NCI-H1092 (cell line): ENCODE measurements at places on chromosomes 7 and 10.
A peak's percentile ranks its signal among the peaks of the same experiment; 100 is the strongest.

- DNase-seq = no peak
These were observed 71.7 kb downstream of the KIF20B start for GRCh38 chr10:89773081-89773480.

- DNase-seq = no peak
These were observed 117.0 kb downstream of the POU6F2 start for GRCh38 chr7:39094731-39095130.

DNA sequence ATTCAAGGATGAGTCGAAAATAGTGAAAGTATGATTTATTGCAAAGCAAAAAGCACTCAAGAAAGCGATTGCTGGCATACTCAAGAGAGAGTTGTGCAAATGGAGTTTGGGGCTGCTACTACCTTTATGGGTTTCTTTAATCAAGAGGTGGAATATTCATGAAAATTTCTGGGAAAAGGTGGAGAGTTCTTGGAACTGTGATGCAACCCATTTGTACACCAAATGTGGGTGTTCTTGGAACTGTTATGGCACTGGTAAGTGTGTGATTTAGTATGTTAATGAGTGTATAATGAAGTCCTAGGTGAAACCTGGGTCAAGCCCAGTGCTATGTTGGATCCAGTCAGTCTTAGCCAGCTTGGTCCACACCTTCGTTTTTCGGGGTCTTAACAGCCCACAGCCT lies 3.4 kb upstream of the VOPP1 start:
- no peak for DNase-seq

- no peak for DNase-seq
These were observed 178.0 kb downstream of the RNF216 start for GRCh38 chr7:5603241-5604140.

- peak; percentile 28 for DNase-seq
These were observed 11.4 kb downstream of the BUB3 start for GRCh38 chr10:123165445-123166072.

- DNase-seq = no peak
These were observed 23.8 kb downstream of the PALS2 start for GRCh38 chr7:24597014-24597413.

- no peak for DNase-seq
These were observed 38.2 kb downstream of the ANTXRL start for GRCh38 chr10:46325021-46325420.

DNA sequence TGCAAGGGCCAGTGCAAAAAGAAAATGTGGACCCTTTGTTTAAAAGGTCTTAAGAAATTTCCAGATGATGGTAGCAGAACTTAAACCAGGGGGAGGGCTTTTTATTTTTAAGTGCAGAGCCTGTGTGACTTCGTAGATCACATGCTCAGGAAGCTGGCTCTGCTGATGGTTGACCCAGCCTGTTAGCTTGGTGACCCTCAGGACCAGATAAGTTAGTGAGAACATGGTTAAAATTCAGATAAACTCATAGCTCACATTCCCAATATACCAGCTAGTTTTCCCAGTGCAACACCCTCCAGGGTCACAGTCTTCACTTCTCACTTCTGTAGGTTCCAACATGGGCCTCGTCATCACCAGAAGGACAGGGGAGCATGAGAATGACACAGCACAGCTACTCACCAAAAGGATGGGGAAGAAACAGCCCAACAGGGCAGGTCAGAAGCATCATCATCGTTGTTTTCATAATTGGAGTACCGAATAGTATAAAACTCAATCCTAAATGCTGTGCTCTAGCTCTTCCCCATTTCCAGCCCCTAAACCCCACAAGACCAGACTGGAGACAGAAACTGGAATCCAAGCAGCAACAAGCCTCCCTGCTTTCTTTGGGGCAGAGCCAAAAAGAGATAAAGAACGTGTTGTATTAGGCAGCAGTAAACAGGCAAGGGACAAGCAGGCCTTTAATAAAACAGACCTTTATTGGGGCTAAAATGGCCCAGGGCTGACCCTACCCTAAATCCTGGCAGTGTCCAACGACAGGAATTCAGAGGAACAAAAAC lies 102.2 kb upstream of the ANKRD1 start:
- DNase-seq = no peak

GRCh38 chr7:112579388-112579787 lies 98.6 kb downstream of the LSMEM1 start:
- DNase-seq = no peak

DNA sequence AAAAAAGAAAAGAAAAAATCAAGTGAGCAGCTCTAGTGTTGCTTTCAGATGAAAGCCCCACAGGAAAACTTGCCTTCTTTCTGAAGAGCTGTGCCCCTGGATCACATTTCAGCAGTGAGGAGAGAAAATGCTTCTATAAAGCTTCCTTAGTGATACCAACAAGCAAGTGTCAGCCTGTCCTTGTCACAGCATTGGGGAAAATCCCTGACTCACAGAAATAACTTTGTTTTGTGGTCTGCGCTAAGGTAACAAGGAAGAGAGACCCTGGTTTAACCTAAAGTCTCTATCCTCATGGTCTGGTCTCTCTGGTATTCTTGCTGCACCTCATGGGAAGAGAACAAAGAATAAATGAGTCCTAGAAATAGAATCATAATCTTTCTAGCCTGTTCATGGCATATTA lies 885.2 kb upstream of the SORCS1 start:
- DNase-seq = no peak

- DNase-seq = no peak
These were observed 39.2 kb downstream of the DNAJC9 start for GRCh38 chr10:73207883-73208282.

DNA sequence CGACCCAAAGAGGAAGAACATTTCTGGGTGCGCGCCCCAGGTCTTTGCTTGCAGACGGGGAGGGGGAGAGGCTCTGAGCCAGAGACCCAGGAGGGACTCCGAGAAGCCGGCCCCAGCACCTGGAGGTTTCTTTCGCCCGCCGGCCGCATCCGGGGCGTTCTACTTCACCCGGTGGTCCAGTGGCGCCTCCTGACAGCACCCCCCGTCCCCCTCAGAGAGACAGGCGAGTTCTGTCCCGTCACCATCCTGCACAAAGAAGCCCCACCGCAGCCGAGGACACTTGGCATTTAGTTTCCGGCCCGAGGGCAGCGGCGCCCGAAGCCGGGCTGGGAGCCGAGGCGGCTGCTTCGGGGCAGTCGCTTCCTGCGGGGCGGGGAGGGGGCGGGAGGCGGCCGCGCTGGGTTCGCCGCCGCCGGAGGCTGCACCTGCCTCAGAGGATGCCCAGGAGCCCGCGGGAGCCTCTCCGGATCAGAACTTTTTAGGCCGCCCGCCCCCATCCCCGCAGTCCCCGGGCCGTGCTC lies at the start of gene TMEM178B:
Gene TMEM178B, plus strand, starts transcription at position 424 of the 521 bp plus-strand sequence.
- DNase-seq = no peak

DNA sequence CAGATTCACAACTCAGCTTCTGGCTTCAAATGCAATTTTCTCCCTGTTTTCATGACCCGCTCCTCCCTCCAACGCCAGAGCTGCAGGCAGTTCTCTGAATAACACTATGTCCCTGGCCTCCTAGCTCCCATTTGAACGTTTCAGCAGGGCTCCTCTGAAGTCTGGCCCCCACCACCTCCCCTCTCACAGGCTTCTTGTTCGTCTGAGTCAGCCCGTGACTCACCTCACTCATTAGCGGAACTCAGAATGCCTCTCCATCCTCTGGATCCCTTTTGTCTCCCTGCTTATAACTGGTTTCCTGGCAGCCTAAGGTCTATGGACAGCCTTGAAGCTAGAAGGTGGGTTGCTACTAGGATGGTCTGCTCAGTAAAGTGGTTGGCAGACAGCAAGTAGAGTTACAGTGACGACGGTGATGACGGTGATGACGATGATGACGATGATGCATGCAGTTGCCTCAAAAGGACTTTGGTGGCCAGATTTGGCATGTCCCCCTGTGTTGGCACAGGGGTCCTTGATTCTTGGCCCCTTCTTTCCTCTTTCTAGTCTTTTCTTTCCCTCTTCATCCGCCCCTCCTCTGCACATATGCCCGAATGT lies 83.3 kb upstream of the MKLN1 start:
- no peak for DNase-seq

- no peak for DNase-seq
These were observed 133.9 kb downstream of the MTPAP start for GRCh38 chr10:30215141-30215540.

DNA sequence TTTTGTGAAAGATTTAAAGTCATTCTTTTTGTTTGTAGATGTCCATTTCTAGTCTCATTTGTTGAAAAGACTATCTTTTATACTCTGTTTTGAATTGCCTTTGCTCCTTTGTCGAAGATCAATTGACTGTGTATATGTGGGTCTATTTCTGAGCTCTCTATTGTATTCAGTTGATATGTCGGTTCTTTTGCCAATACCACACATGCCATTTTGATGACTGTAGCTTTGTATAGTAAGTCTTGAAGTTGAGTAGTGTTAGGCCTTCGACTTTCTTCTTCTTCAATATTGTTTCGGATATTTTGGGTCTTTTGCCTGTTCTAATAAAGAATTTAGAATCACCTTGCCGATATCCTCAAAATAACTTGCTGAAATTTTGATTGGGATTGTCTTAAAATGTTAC lies 104.5 kb downstream of the CCSER2 start:
- no peak for DNase-seq

- no peak for DNase-seq
These were observed 259.2 kb downstream of the HDAC9 start for GRCh38 chr7:18754766-18755165.

GRCh38 chr7:12490107-12490688 lies 80.3 kb upstream of the SCIN start:
- peak; percentile 48 for DNase-seq
